ENCODE measurements at places on chromosomes 3 and 15.

GRCh38 chr3:134651347-134652041 lies 672 bp upstream of the KY start:
- no peak for DNase-seq

DNA sequence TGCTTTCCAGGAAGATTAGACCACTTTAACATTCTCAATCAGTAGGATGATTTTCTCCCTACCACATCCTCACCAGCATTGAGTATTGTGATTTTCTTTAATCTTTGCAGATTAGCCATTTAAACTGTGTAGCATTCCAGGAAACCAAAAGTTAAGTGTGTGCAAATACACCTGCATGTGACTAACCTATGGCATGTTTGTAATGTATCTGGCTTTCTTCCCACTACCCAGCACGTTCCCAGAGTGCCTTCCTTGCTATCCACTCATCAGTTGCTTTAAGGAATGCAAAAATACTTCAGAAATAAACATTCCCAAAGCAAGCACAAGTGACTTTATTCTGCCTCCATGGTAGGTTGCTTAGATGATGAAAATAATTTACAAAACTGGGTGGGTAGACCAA lies 74.2 kb downstream of the ATG7 start:
- no peak for DNase-seq

GRCh38 chr3:188165596-188165995 lies 11.6 kb downstream of the LPP start:
- DNase-seq: no peak

DNA sequence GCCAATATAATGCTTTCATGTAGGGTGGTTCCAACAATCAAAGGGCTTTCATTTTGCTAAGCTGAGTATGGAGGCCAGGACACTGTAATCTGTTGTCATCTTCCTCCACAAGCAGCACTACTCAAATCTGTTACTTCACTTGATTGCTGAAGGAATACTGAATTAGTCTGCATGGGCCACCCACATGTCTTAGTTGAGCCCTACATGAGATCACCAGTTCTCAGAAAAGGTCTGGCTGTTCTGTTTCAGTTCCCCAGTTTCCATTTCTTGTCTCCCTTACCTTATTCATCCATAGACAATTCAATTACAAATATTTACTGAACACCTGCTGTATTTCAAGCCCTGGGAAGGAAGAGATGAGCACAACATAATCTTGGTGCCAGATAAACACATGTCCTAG lies 119.2 kb downstream of the FHIT start:
- DNase-seq: no peak

- no peak for DNase-seq
These were observed 148.5 kb upstream of the NAALADL2 start for GRCh38 chr3:174710612-174711011.

DNA sequence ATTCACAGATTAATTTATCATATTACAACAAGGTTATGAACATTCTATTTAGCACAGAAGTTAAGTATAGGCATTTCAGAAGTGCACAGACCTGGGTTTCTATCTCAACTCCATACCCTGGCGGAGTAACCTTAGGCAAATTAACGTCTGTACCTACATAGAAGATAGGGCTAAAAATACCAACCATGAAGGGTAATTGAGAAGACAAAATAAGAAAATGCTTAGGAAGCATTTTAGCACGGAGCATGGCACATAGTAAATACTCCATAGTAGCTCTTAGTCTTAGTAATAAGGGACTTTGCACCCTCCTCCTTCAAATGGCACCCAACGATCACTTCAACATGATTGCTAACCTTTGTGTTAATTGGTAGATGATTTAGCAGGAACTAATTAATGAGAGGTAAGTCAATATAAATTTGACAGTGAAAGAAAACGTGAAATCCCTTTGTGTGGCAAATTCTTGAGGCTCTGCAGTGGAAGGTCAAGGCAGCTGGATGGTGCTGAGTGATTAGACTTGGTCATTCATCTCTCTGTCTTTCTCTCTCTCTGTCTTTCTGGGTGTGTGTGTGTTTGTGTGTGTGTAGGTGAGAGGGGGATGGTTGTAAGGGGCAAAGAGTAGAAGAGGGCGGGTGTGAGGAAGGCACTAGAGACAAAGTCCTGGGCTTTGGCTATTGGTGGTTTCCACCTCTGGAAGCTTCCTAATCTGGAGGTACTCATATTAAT lies 131.1 kb upstream of the PHLDB2 start:
- DNase-seq: no peak

DNA sequence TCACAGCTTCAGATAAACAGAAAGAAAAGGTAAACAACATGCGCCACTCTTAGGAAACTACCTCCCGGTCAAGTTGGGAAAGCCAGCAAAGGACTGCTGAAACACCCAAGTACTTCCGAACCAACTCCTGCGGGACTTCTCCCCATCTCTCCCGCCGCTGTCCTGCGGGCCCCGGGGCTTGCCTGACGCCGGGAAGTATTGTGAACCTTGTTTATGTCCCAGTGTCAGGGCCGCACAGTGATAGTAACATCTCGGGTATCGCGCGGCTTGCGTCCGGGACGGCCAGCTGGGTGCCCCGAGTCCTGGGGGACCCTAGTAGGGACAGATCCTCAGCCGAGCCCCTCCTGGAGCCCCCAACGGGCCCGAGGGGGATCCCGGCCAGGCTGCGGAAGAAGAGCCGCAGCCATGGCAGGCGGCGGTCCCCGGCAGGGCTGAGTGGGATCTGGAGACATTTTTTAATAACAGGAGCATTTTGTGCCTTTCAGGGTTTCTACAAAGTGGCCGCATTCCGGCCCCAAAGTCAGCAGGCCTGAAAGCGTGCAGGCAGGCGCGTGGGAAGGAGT lies 756 bp downstream of the CLPX start:
- peak; percentile 81 for DNase-seq

GRCh38 chr15:93124126-93124525 lies 35.1 kb upstream of the RGMA start:
- no peak for DNase-seq

DNA sequence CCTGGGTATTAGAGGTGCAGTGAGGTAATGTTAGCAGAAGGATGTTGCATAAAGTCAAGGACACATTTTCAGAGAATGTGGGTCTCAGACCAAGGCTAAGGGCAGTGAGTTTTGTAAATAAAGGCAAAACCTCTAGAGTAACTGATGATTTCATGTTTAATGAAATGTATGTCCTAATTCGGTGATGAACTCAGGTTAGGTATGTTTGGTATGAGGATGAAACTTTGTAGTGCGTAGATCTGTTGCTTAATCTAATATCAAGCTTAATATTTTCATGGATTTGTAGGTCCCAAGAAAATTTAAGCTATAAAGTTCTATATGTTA lies 3.6 kb downstream of the USP50 start:
- no peak for DNase-seq

DNA sequence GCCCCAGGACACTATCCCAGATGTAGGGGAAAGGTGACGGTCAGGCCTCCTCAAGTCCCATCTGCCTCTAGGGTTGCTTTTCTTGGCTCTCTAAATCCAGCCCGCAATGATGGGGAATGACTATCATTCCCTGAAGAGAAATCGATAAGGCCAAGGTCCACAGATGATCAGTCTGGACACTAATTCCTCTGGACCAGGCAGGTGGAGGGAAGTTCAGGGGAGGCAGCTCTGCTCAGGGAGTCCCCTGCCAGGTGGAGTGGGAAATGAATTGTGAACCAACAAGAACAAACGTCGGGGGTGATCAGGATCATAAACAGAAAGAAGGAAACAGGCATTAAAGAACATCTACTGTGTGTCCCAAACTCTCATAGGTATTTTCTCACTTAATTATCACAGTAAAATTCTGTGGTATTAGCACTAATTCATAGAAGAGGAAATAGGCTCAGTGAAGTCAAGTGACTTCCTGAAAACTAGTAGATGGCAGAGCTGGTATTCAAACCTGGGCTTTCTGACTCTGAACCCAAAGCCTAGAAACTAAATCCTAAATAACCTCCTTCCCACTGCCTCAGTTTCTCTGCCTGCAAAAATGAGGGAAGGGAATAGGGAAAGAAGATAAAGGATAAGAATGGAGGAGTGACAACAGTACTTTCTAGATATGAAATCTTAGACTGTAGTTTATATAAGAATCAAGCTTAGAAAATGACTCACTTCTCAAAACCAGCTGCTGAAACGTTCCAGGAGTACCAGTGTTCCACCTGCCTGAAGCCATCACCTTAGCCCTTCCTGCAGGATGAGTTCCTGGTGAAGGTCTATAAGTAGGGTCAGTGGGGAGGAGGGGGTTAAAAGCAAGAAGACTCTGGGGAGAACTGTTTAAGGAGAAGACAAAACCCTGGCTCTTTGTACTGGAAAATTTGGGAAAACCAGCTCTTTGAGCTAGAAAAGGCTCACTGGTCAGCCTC lies 7.5 kb downstream of the BMF start:
- DNase-seq: peak; percentile 56

- DNase-seq: no peak
These were observed 28.9 kb downstream of the CDAN1 start for GRCh38 chr15:42707873-42708544.

DNA sequence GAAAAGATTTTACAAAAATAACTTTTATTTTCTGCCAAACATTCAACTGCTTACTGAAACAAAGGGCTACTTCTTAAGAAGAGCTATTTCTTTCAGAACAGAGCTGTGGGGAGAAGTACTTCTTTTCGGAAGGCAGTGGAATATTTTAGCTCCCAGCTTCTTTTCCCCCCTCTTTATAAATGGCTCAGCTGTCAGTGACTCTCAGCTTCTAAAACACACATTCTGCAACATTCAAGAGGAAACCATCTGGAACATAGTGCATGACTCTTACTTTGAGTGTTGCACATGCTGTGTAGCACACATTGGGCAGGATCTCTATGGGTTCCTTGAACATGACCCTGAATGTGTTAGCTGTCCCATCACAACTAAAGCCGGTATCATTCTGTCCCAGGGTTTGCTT lies 7.0 kb upstream of the C15orf40 start:
- no peak for DNase-seq

DNA sequence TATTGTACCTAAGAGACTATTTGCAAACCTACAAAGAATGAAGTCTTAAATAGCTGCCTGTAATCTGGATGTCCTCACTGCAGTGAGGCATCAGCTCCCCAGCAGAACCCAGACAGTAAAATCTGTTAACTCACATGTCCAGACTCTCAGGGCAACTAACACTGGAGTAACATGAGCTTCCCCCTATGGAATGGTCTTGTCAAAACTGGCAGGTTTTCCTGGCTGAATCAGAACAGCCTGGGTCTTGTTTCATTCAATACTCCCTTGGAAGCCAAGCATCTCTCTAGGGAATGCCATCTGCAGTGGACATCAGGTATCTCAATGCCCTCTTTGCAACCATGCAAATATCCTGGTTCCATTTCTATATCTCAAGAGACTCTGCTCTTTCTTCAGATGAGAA lies 24.4 kb downstream of the PTPN9 start:
- DNase-seq: no peak

DNA sequence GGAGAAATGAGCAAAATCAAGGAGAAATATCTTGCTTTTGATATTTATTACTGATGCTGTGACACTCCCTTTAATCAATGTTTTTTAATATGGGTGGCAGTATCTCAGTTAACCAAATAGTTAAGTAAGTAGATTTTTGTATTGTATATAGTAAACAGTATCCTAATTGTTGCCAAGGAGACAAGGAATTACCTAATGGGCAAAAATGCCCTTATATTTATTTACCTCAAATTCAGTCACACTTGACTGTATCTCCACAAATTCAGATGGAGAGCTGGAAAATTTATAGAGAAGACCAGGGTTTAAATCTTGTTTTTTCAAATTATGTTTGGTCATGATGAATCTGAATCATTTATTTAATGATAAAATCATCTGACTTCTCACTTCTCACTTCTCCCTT lies 3.6 kb upstream of the CHD2 start:
- no peak for DNase-seq

DNA sequence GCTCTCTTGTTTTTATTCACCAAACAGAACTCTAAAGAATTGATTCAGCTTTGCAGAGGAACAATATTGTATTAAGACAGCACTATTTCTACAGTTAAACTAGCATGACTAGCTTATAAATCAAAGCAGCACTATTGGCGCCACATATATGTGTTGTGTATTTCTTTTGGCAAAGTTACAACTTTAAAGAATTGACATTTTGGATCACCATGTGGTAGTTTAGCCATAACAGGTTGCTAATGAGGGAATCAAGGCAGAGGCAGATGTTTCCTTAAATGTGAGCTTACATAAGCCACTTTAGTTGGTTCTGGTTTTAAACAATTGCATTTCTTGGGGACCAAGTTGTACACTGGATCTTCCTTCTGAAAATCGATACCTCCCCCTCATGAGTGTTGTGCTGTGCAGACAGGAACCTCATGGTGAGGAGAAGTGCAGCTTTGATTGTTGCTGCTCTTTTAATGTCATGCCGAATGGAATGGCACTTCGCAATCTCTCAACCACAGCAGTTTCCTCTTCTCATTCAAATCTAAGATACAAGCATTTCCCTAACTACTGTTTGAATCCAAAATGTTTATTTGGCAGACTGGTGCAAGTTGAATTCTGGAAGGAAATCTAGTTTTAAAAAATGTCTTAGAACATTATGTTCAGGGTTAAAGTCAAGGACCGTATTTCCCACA lies 151.2 kb downstream of the MYRIP start:
- no peak for DNase-seq

DNA sequence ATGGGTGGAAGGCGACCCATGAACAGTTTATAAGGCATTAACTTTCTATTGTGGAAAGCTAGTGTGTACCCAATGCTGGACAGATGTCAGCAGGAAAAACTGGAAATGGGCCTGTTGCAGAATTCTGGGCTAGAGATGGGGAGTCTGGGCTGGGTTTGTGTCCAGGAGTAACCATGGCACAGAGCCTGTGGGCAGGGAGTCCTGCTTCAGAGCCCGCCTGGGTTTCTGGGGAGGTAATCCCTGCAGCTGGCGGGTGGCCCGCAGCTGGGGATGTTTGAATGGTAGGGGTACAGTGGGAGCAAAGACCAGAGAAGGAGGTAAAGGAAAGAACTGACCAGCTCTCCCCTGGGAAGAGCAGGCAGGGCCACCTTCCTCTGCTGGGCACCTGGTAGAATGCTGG lies 25.7 kb downstream of the ACAA1 start:
- no peak for DNase-seq

GRCh38 chr3:97181704-97182103 lies 367.3 kb downstream of the EPHA6 start:
- no peak for DNase-seq

DNA sequence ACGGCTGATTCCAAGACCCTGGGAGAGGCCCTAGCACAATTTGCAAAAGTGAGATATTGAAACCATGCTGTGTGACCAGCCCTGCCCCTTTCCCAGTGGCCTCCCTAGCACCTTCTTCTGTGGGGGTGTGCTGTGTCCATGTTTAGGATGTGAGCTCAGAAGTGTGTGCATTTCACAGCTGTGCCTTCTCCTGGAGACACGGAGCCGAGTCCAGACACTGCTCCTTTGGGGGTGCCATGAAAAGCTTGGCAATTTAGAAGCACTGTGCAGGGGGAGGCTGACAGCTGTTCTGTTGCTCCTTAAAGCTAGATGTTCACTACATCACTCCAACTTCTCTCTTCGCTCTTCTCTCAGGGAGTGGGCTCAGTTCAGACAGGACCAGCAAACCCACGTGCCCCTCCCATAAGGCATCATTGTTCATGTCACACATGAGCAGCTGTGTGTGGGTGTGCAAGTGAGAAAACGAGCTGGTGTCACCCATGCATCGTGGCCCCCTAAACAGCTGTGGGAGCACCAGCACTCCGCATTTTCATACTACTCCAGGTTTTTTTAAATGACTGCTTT lies 492.6 kb downstream of the GABRG3 start:
- DNase-seq: no peak

GRCh38 chr15:40096094-40096891 lies 12.4 kb downstream of the BMF start:
- DNase-seq: peak; percentile 66

Data from NAMALWA (cell line).